ENCODE measurements at places on chromosomes 6 and 20.
A peak's percentile ranks its signal among the peaks of the same experiment; 100 is the strongest.

DNA sequence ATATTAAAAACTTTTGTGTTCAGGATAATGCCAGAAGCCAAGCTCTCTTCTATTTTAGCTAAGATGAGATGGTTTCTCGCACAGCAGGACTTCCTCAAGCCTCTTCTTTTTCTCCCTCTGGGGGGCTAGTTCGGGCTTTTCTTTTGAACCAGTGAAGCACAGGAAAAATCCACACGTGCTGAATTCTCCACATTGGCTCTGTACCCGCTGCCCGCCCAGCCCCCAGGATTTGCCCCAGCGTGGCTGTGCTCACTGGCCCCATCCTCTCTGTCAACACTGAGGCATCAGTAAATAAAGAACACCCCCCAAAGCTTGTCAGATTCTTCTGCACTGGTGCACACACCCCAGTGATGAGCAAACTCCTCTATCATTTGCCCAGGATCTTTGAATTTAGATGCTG, 232.8 kb downstream of the ZNF217 start:
- DNase-seq, result no peak

DNA sequence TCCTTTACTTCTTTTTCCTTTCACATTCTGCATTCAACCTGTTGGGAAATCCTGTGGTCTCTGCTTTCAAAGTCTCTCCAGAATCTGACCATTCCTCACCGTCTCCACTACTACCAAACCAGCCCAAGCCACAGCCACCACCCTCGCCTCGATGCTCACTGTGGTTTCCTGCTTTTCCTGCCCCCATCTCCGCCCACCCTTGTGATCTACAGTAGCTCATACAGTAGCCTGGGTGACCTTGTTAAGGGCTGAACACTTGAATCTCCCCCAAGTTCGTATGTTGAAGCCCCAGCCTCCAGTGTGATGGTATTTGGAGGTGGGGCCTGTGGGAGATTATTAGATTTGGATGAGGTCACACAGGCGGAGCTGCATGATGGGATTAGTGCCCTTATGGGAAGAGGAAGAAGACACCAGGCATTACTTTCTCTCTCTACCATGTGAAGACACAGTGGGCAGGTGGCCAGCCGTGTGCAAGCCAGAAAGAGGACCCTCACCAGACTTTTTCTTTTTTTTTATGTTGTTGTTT, 189.0 kb upstream of the UST start:
- DNase-seq, result peak; percentile 67

GRCh38 chr6:131205481-131206244, 70.4 kb downstream of the AKAP7 start:
- no peak for DNase-seq

GRCh38 chr6:11586117-11586516, 48.6 kb downstream of the TMEM170B start:
- no peak for DNase-seq

- DNase-seq, result no peak
Measured at GRCh38 chr6:133947302-133947900, 5.6 kb upstream of the TBPL1 start.

DNA sequence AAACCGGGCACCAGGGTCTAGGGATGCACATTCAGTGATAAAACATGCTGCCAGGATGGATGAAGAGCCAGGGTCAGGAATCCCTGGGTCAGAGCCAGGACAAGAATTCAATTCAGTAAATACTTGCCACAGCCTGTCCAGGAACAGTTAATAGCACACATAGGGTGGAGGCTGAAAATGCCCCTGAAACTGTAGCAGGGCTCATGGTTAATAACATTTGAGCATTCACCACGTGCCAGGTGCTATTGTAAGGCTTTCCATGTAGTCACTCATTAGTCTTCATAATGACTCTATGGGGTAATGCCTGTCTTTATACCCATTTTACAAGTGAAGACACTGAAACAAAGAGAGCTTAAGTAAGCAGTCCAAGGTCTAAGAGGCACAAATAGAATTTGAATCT, 296.3 kb downstream of the LRFN2 start:
- no peak for DNase-seq

GRCh38 chr20:49711667-49711987, 2.1 kb downstream of the B4GALT5 start:
- DNase-seq, result no peak

DNA sequence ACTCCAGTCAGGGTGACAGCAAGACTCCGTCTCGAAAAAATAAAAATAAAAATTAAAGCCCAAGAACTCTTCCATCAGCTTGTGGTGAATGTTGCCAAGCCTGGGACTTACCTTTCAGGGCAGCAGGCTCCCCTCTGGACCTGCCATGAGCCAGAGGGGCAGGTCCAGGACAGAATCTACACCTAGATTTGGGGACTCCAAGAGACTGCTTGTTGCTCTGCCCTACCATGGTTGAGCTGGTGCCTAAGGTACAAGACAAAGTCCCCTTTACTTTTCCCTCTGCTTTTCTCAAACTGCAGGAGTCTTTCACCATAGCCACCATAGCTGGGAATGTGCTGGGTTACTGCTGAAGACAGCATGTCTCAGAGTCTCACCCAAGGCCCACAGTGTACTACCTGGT, 9.2 kb downstream of the C6orf15 start:
- DNase-seq, result no peak

Measured in suppressor macrophage treated with lipopolysaccharide for 1 hour (primary cell).